Astrocyte (in vitro differentiated cells and primary cell): ENCODE measurements at places on chromosomes 13 and 19. TPM values are rescaled to one million over a fixed set of nuclear protein-coding genes. Genes with fewer than 3 reads are reported as not detected.

Gene RUBCNL
- 1.3 and 1.5 TPM in 2 replicates for total RNA-seq

Gene ZNF350
- total RNA-seq = 8.6 and 9.5 TPM in 2 replicates

Gene CEACAM20
- total RNA-seq = not detected in 2 replicates

Gene TICAM1
- total RNA-seq = 10.0 TPM in 2 replicates

DNA sequence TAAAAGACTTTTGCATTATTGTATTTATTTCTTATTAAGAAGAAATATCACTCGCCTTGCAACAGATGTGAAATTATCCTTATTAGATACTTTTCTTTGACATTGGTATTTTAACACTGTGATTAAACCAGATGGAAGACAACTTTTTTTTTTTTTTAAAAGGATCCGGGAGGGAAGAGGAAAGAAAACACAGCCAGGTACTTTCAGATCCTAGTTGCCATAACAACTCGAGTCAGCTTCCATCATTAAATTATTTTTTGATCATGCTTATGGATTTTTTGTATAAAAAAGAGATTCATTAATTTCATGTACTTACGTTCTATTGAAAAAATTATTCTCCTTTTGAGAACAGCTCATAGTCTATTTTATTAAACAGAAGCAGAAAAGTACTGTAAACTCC is 515.7 kb downstream of the TBC1D4 start:
- H3K4me3 ChIP-seq = no peak overlapping the region
- no peaks in the 10 kb centered on the region for H3K27me3 ChIP-seq
- no peaks in the 10 kb centered on the region for H3K4me1 ChIP-seq
- DNase-seq = no peak

DNA sequence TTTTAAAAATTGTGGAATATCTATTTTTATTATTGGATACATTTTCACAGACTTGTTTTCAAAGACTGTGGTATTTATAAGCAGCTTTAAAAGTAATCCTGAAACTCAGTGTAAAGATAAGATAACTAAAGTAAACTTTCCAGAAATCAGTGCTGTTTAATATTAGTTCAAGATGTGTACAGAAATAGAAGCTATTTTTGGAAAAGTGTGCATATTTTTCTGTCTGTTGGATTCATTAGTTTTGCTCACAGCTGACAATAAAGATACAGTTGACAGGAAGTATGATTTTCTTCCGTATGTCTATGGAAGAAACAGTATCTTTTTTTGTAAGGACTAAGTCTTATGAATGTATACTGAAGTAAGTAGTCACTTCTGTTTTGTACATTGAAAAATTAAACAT is 85.9 kb downstream of the GJA3 start:
- no peaks in the 10 kb centered on the region for H3K4me1 ChIP-seq
- H3K27me3 ChIP-seq = no peaks in the 10 kb centered on the region
- H3K27ac ChIP-seq = no peak overlapping the region
- DNase-seq = no peak
- H3K36me3 ChIP-seq = peaks cover 13% of the 10 kb centered on the region

GRCh38 chr13:95564733-95565291 is 12.3 kb downstream of the CLDN10 start:
- H3K27me3 ChIP-seq = no peaks in the 10 kb centered on the region
- no peak overlapping the region for H3K27ac ChIP-seq
- no peaks in the 10 kb centered on the region for H3K36me3 ChIP-seq
- H3K4me1 ChIP-seq = peaks cover 7% of the 10 kb centered on the region
- peak; percentile 83 for DNase-seq

DNA sequence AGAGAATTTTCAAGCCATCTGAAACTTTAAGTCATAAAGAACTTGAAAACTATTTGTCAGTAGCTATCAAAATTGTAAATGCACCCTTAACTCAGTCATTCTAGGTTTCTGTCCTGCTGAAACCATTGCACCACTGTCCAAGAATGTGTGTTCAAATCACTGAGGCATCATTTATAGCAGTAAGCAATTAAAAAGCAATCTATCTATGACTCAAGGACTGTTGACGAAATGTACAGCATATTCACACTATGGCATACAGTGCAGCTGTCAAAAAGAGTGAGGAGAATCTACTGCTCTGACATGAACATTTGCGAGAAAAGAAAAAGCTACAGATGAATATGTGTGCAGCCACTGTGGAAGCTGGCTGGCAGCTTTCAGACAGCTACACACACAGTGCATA is 71.2 kb downstream of the ING1 start:
- no peaks in the 10 kb centered on the region for H3K36me3 ChIP-seq
- no peaks in the 10 kb centered on the region for H3K4me1 ChIP-seq
- no peak overlapping the region for H3K4me3 ChIP-seq
- H3K27ac ChIP-seq = no peak overlapping the region
